ENCODE measurements at places on chromosomes 6 and 20. TPM values are rescaled to one million over a fixed set of nuclear protein-coding genes. Genes with fewer than 3 reads are reported as not detected.
A peak's percentile ranks its signal among the peaks of the same experiment; 100 is the strongest.

Gene PI3
- not detected for total RNA-seq

Gene TFB1M
- total RNA-seq = 29.8 TPM

Gene ANGPT4
- not detected for total RNA-seq

Gene CRISP2
- total RNA-seq = not detected

Gene HLA-DRA
- not detected for total RNA-seq

Gene FOXO3
- 43.2 TPM for total RNA-seq

- no peak for DNase-seq
Measured at GRCh38 chr6:93701526-93701925, 282.2 kb upstream of the EPHA7 start.

GRCh38 chr20:23625236-23625964 is 12.4 kb downstream of the CST3 start:
- DNase-seq = peak; percentile 64

GRCh38 chr6:127855542-127856159 is 45.2 kb downstream of the THEMIS start:
- peak; percentile 46 for DNase-seq

- DNase-seq = peak; percentile 62
Measured at GRCh38 chr6:111985202-111985731, 68.6 kb upstream of the CCN6 start.

- DNase-seq = peak; percentile 10
Measured at GRCh38 chr6:122702841-122703240, 76.7 kb upstream of the FABP7 start.

DNA sequence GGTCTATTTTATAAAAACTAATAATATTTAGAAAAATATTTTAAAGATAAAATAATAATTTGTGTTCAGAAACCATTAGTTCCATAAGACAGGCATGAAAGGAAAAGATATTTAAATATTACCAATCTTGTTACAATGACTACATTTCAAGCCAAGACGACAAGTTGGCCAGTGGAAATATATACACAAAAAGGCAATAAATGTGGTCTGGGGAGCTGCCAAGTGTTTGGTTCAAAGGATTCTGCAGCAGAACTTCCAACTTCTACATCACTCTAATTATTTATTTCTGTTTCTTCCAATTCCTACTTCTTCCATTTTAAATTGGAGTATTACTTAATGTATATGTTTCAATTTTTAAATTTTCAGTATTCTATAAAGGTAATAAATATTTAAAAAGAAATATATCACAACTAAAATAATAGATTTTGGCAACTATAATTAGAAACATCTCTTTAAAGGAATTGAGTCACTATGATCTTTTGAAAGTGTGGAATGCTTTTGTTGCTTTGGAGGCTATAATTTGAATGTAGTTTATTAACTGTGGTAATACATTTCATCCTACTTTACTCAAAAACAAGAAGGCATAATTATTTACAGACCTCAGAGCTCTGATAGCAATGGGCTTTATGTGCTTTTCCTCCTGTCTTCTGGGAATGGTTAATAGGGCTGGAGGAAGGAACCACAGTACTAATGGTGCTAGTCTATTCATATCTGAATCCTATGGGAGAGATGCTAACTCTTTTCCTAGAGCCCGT is 129.7 kb upstream of the FAM184A start:
- DNase-seq = peak; percentile 82

DNA sequence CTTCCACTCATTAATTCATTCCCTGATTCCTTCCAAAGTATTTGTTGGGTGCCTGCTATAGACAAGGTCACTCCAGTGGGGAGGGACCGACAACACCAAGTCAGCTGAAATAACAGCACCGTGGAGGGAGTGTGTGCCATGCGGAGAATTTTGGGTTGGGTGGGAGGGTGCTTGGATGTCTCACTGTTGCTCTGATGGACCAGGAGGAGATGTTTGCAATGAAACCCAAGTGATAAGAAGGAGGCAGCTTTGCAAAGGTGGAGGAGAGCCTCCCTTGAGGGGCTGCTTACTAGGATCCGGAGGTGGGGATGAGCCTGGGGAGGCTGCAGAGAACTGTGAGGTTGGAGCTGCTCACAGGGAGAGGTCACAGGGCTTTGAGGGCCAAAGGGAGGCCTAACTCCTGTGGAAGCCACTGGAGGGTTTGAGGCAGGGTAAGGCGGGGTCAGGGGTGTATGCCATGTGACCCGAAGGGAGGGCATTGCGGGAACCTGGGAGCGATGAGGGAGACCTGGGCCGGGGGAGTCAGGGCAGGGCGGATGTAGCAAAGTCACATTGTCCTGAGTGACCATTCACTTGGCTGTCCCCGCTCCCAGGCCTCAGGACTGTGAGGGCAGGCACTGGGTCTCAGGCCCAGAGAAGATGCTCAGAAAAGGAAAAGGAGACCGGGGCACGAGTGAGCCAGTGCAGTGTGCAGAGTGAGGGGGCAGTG is 124.5 kb downstream of the PHACTR3 start:
- no peak for DNase-seq

GRCh38 chr6:25660512-25660911 is 8.5 kb downstream of the SCGN start:
- peak; percentile 11 for DNase-seq

DNA sequence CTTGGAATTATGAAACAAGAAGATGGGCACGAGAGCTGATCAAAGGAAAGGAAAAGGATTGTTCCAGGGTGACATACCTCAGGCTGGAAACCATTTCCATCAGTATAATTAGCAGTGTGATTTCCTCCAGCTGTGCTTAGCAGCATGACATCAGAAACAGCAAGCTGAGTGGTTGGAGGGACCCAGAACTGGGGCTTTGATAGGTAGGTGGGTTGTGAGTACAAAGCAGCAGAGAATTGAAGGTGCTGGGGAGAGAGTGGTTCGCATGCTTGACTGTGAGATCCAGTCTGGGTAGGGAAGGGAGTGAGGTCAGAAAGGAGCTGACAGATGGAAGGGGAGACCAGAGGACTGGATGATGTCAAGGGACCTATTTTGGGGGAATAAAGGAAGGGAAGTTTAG is 90.4 kb downstream of the CD164 start:
- DNase-seq = no peak

- DNase-seq = peak; percentile 66
Measured at GRCh38 chr20:14445310-14445709, 107.9 kb upstream of the FLRT3 start.

DNA sequence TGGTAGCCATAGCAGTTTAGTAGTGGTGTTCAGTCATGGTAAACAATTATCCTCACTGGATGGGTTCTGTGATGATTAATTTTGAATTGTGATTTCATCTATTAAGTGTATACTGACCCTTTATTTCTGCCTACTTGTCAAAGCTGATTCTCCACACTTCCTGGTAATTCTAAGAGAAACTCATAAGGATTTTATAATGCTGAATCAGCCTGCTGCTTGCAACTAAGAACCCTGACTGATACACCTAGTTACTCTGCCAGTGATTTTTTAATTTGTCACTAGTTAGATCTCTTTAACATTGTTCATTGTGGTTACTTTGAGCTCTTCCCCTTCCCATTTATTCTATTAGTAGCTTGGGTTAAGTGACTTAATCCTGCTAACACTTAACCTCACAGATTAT is 8.6 kb downstream of the CDC40 start:
- DNase-seq = no peak

DNA sequence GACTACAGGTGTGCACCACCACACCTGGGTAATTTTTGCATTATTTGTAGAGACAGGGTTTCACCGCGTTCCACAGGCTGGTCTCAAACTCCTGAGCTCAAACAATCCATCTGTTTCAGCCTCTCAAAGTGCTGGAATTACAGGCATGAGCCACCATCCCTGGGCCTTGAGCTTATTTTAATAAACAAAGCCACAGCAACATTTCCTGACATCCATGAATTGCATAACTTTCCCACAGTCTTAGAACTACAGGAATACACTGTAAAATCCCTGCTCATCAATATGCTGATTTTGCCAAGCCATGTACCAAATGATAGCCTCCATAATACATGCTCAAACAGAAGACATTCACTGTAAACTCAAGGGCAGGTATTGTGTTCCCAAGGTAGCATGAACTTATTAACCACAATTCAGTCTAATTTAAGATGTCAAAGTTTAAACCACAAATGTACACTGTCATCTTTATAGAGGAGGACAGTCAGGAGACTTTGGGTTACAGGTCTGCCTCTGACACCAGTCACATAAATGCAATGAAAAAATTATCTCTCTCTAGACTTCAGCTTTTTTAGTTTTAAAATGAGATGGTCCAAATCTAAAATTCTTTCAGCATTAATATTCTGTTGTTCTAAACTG is 40.0 kb downstream of the NUDT3 start:
- peak; percentile 84 for DNase-seq

GRCh38 chr6:13194852-13195251 is 133.5 kb downstream of the TBC1D7 start:
- DNase-seq = peak; percentile 65

GRCh38 chr6:117624869-117625481 is 22.7 kb upstream of the GOPC start:
- DNase-seq = no peak

- DNase-seq = peak; percentile 13
Measured at GRCh38 chr6:152636021-152636608, 1.0 kb downstream of the SYNE1 start.

DNA sequence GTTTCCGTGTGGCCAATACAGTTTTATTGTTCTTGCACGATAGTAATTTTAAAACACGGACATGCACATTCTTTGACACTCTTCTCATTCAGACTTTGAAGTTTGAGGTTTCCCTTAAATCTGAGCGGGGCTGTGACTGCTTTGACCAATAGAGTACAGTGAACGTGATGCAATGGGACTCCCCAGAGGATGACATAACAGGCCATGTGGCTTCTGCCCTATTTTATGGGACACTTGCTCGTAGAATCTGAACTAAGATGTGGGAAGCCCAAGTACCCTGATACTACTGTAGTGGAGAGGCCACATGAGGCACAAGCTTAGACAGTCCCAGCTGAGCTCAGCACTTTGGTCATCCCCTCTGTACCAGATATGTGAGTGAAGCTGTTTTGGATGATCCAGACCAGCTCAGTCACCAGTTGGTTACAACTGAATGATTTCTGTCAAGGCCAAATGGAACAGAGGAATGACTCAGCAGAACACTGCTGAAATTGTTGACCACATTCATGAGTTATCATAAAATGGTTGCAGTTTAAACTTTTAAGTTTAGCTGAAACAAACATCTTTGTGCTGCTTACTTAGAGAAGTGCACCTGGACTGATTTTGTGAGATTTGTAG is 279.4 kb downstream of the RFPL4B start:
- DNase-seq = peak; percentile 50

- DNase-seq = no peak
Measured at GRCh38 chr6:160031442-160031841, 62.6 kb downstream of the IGF2R start.

GRCh38 chr6:32369660-32370059 is 2.0 kb downstream of the TSBP1 start:
- DNase-seq = peak; percentile 29

DNA sequence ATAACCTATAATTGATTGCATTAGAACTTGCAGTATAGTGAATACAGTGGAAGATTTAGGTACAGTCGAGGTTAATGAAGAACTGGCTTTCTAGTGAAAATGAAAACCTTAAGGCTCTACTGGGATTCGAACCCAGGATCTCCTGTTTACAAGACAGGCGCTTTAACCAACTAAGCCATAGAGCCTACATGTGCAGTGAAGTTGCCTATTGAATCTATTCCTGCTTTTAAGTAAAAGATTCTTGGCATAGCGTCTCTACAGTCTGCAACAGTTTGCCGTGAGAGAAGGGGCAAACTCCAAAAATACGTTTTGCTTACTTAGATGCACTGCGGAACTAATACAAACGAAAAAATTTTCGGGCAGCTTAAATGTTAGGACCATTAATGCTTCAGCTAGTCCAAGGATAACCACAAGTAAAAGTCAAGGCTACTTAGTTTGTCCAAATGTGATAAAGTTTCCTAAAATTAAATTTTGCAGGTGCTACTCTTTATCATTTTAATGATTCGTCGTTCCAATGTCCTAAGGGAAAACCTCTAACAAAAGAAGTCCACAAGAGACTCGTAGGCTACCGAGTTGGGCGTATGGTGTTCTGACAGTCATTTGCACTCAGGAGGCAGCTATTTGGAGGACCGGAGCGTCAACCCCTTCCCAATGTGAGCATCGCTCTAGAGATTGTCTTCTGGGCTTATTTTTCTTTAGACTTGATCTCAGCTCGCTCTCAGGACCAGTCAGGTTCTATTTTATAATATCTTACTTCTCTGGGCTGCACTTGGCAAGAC is 31.3 kb upstream of the ZSCAN23 start:
- peak; percentile 85 for DNase-seq

DNA sequence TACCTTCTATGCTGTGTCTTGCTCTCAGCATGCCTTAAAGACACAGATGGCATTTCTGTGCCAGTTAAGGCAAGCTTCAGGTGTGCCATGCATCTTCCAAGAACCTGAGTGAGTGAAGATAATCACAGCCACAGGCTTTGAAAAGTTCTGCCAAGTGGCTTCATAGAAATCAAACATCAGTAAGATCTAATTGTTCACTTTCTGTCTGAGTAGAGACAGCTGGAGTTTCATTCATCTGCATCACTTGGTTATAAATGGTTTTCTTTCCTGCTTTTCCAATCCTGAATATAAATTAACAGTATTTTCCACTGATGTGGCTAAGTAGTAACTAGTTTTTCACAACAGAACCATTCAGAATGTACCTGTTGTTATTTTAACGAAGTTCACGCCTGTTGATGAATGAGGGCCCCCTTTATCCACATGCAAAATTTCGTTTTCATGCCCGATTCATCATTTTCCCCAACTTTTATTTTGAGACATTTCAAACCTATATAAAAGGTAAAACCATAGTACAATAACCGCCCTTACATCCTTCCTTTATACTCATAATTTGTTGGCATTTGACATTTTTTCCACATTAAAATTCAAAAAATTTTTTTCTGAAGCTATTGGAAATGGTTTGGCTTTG is 38.6 kb upstream of the KCNG1 start:
- DNase-seq = no peak

DNA sequence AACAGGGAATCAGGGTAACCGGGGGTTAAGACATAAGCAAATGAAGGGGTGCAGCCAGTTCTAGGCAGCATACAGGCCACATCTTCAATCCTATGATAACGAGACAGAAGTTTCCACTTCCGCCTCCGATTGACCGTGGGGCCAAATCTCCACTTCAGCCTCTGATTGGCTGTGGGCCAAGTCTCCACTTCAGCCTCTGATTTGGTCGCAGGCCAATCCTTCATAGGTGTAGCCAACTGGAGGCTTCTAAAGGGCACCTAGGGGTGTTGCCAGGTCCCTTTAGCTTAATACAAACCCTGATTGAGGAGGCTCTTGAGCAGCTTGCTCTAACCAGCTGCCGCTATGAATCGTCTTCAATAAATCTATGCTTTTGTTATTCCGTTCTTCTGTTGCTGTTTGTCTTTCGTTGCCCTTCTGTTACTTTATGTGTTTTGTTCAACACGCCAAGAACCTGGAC is 2.1 kb upstream of the ERGIC3 start:
- DNase-seq = peak; percentile 6

GRCh38 chr20:57716202-57716601 is 6.4 kb upstream of the PMEPA1 start:
- peak; percentile 40 for DNase-seq

DNA sequence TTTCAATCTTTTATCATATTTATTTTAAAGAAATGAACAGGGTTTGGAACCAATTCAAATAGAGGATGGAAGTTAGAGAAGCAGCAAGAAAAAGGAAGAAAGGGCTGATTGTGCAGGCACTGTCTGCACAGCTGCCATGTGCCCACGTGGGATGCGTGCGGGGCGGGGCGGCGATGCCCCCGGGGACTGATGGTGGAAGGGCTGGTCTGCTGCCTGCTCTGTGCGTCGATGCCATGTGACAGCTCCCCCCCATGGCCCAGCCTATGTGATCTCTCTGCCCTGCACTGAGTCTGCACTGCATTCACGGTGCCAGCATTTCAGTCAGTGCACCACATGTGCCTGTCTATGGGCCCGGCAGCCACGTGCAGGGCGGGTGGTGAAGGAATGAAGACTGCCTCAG is 96.4 kb downstream of the IRF4 start:
- no peak for DNase-seq

GRCh38 chr6:31697555-31697954 is 5.6 kb downstream of the ABHD16A start:
- DNase-seq = no peak

Measured in fibroblast of villous mesenchyme (primary cell).